ENCODE measurements at places on chromosomes 2 and 18.

GRCh38 chr2:108923736-108924579 is 65.1 kb downstream of the EDAR start:
- no peak for DNase-seq

GRCh38 chr2:58895857-58896256 is 654.7 kb upstream of the FANCL start:
- DNase-seq, result no peak

- no peak for DNase-seq
Observed at GRCh38 chr2:233668605-233669260, 3.0 kb upstream of the UGT1A9 start.

GRCh38 chr2:112121682-112122254 is 16.4 kb upstream of the FBLN7 start:
- DNase-seq, result no peak

DNA sequence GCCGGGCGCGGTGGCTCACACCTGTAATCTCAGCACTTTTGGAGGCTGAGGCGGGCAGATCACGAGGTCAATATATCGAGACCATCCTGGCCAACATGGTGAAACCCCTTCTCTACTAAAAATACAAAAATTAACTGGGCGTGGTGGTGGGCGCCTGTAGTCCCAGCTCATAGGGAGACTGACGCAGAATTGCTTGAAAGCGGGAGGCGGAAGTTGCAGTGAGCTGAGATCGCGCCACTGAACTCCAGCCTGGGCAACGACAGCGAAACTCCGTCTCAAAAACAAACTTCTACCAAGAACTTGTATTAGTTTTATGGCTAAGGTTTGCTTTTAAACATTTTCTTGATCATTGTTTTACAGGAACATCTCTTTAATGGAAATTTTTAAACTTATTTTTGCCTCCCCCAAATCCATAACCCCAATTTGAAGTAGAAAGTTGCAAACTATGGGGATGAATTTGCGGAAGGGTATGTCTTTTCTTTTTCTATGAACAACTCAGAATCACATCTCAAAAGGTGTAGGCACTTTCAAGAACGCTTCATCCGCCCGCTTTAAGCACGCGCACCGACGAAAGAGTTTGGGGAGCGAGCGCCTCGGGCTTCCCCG is 46.8 kb upstream of the PTMA start:
- DNase-seq, result no peak
